ENCODE measurements at places on chromosomes 1 and 21.

DNA sequence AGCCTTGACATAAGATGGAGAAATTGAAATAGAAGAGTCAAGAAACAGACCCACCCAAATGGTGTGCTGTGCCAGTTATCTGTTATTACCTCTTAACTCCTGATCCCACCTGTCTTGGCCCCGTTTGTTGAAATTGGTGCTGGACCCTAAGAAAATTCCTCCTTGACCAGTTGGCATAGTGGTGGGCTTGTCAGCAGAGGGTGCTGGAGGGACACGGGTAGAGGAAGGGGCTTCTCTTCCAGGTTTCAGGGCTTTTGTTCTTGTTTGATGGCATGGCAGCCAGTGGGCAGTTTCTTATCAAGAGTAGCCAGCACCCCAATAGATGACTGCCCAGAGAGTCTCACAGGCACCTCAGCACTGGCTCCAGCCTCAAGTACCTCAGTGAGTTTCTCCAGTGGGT, 51.6 kb downstream of the PCBP3 start:
- DNase-seq, result no peak

DNA sequence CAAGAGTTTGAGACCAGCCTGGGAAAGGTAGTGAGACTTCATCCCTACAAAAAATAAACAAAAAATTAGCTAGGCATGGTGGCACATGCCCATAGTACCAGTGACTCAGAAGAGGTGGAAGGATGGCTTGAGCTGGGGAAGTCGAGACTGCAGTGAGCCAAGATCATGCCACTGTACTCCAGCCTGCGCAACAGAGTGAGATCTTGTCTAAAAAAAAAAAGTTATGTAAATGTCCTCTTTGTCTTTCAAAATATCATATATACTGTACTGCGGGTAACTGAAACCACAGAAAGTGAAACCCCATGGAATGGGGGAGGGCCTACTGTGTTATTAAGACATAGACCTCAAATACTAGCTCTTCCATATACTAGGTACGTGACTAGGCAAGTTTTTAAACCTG, 20.8 kb downstream of the ACADM start:
- no peak for DNase-seq

DNA sequence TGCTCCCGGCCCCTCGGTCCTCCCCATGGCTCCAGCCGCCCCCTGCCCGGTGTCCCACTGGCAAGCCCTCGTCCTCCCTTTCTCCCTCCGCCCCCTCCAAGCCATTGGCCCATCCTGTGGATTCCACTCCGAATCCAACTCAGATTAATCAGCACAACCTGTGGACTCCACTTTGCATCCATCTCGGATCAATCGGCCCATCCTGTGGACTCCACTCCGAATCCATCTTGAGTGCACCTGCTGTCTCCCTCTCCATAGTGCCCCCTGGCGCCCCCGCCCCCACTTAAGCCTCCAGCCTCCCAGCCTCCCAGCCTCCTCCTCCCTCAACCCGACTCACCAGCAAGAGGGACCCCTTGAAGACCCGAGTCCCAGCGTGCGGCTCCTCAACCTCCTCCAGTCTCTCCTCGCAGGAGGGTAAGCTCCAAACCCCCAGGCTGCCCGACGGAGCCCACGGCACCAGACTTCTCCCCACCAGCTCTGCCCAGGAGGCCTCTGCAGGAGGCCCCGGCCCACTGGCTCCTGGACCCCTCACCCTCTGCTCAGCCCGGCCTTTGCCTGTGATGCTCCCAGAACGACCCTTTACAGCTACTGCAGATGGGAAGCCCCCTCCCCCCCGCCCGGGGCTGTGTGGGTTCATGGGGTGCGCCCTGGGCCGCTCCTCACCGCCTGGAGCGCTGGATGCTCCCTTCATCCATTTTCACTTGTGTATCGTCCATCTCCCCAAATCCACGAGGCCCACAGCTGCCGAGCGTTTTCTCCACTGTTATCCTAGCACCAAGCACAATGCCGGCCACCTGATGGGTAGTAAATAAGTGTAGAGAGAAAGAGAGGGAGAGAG, 40.6 kb upstream of the TSPEAR start:
- no peak for DNase-seq

- DNase-seq, result no peak
Measured at GRCh38 chr21:45901061-45901690, 80.4 kb upstream of the COL6A1 start.

GRCh38 chr1:234963180-234963903, 165.3 kb downstream of the TOMM20 start:
- no peak for DNase-seq

- no peak for DNase-seq
Measured at GRCh38 chr1:46687093-46687659, 15.5 kb downstream of the TEX38 start.

- DNase-seq, result no peak
Measured at GRCh38 chr21:40633048-40633447, 213.9 kb downstream of the DSCAM start.

- DNase-seq, result no peak
Measured at GRCh38 chr1:234864116-234864515, 254.1 kb upstream of the IRF2BP2 start.

DNA sequence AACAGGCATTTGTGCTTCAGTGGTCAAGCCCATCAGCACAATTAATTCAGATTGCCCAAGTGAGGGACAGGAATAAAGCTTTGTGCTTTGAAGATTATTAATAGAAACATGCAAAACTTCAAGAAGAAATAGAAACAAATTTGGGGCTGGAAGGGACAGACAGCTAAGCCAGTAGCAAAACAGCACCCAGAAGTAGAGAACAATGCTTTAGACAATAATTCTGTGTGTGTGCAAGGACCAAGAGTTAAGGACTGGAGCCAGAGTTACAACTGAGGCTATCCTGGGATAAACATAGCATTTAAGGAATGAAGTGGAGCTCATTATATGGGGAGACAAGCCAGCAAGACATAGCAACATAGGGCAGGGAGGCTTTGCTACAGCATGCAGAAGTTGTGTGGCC, 251.9 kb upstream of the DAB1 start:
- DNase-seq, result no peak

- no peak for DNase-seq
Measured at GRCh38 chr1:27555700-27556424, 48.1 kb downstream of the AHDC1 start.

DNA sequence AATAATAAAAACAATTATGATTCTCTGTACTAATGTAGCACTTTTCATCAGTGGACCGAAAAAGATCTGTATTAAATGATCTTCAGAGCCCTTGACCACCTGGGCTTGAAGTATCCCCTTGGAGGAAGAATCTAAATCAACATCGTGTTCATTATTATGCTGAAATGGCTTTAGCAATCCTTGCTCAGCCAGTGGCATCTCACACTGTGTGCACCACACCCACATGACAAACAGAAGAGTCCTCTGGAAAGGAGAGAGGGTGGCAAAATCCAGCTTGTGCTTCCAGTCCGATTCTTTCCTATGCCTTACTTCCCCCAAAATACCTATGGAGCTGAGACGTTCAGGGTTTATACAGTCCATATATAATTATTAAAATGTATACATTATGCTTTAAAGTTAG, 318.5 kb upstream of the RUNX1 start:
- no peak for DNase-seq

- DNase-seq, result no peak
Measured at GRCh38 chr1:184425449-184426277, 38.8 kb downstream of the C1orf21 start.

DNA sequence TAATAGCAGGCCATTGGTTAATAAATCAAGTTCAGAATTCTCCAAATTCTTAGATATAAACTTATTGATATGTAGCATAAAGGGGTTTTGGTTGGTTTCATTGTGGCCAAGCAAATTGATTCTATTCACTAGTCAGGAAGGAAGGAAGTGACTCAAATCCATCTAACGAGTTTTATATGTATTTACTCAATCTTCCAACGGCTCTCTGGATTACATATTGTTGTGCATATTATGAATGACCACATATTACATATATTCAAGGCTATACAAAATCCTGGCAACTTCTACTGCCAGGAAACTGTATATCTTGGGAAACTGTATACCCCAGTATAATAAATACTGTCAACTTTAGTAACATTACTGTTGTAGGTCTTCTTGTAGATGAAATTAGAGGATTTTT, 20.1 kb upstream of the PDE4B start:
- DNase-seq, result no peak

Measured in NCI-H524 treated with DMSO at 0.1 percent for 48 hours (cell line).